Glutamatergic neuron (in vitro differentiated cells): ENCODE measurements at places on chromosomes 2 and 18.

GRCh38 chr18:26036635-26037034 is 53.8 kb downstream of the SS18 start:
- no peak for DNase-seq

- DNase-seq = no peak
These were observed 63.0 kb downstream of the ADNP2 start for GRCh38 chr18:80172056-80172455.

DNA sequence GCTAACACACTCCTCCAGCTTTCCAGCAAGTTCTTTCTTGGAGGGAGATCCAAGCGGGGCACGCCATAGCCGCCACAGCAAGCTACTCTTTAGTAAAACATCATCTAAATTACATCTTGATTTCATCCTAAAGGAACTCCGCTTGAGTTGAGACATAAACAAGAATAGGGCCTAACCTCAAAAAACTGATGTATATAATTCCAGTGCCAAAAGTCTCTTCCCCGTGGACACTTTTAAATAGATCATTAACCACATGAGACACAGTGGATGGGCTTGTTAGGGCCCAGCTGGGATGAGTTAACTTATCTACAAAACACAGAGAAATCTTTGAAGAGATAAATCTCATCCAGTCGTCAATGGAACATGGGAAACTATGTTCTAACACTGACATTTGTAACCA is 20.8 kb upstream of the MLPH start:
- DNase-seq = no peak

GRCh38 chr2:80168037-80168436 is 136.5 kb downstream of the LRRTM1 start:
- DNase-seq = no peak

DNA sequence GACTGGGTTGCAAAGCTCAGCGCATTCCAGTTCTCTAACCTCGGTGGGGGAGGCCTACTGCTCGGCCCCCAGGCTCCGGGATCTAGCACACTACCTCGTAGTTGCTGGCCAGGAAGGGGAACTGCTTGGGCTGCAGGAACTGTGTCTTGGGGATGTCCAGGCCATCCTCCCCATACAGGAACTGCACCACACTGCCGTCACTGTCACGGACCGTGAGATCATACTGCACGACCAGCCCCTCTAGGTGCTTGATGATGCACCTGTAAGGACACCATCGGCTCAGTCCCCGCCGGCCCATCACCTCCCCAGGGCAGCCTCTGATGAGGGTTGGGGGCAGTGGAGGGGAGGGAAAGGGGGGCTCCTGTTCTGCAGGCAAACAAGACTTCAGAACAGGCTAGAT is 61.6 kb downstream of the POLR1A start:
- DNase-seq = no peak

DNA sequence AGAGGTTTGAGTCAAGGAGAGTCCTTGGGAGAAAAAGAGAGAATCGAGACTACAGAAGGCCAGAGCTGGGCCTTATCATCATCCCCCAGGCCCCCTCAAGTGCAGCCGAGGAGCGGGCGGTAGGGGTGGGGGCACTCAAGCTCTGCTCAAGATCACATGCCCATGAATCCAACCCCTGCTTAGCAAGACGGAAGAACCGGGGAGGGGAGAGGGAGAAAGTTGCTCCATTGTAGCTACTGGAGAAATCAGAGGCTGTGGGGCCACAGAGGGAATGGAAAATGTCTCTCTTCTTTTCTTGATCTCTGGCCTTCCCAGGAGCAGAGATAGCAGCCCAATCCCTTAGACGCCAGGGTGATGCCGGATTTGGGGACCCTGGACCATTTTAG is 14.6 kb downstream of the SLC4A3 start:
- no peak for DNase-seq

DNA sequence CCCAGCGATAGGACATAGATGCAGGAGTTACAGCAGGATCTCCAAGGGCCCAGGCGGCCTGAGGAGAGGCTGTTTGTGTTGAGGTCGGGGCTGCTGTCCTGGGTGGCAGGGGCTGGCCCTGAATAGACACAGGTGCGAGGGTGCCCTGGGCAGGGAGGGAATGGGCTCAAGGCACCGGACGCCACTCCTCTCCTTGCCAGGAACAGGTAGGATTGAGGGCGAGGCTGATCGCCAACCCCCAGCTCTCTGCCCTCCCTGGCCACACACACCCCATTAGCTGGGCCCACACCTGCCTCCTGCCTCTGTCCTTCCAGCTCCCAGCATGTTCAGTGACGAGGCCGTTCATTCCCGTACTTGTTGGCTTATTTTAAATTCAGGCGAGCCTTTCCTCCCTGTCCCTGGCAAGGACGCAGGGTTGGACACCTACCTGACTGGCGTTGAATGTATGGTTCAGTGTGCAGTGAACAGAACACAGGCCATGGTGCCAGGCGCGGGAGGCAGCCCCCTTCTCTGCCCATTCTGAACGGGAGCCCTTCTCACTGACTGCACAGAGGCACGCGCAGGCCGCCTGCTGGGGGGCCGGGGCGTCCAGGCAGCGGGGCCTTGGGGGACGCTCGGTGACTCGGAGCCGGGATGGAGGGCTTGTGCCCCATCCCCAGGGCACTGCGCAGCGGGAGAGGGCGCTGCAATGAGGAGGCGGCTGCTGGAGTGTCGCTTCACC is 41.3 kb upstream of the SNED1 start:
- no peak for DNase-seq
